ENCODE measurements at places on chromosomes 1 and 21. TPM values are rescaled to one million over a fixed set of nuclear protein-coding genes. Genes with fewer than 3 reads are reported as not detected.
A peak's percentile ranks its signal among the peaks of the same experiment; 100 is the strongest.

Gene FCN3
- total RNA-seq, result 1.2 TPM

- H3K4me1 ChIP-seq, result no peaks in the 10 kb centered on the region
- DNase-seq, result no peak
- no peaks in the 10 kb centered on the region for H3K36me3 ChIP-seq
- H3K27ac ChIP-seq, result no peak overlapping the region
Measured at GRCh38 chr1:168913711-168914463, 184.9 kb upstream of the DPT start.

DNA sequence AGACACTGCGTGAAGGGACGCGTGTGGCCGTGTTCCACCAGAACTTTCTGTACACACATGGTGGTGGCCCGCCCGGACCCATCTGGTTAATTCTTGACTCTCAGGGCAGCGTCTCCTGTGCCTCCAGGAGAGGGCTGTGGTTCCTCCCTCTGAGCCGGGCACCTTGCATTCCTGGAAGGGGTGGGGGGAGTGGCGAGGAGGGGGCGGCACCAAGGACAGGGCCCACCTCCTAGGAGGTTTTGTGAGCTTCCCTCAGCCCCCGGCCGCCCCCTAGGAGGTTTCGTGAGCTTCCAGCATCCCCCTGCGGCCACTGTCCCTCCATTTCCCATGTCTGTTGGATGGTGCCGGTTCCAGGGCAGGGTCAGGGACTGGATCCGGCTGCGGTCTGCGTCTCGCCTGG is 28.9 kb downstream of the FAAP20 start:
- H3K4me3 ChIP-seq, result no peak overlapping the region
- no peak for DNase-seq
- no peaks in the 10 kb centered on the region for H3K4me1 ChIP-seq
- H3K36me3 ChIP-seq, result peaks cover 6% of the 10 kb centered on the region

- H3K4me3 ChIP-seq, result no peak overlapping the region
- H3K4me1 ChIP-seq, result peaks cover 7% of the 10 kb centered on the region
- no peaks in the 10 kb centered on the region for H3K36me3 ChIP-seq
- peak overlapping the region; percentile 17 for H3K27ac ChIP-seq
- H3K27me3 ChIP-seq, result no peaks in the 10 kb centered on the region
Measured at GRCh38 chr21:35593000-35593502, 467.3 kb downstream of the SETD4 start.

DNA sequence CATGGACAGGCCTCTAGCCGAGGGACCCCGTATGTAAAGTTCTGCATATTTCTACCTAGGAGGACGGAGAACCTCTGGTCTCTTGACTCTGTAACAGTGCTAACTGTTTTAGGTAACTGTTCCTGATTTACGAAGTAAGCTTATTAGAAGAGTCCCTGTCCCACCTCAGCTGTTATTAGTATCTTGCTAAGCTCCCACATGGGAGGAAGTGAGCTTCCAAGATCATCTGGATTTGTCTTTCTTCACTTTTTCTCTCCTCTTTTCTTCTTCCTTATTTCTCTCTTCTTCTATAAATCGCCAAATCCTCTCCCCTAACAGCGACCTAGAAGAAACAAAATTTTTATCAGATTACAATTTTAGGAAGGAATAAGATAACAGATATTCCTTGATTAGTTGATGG is 4.4 kb downstream of the CD53 start:
- no peaks in the 10 kb centered on the region for H3K36me3 ChIP-seq
- H3K4me3 ChIP-seq, result no peak overlapping the region
- no peaks in the 10 kb centered on the region for H3K27me3 ChIP-seq
- no peak for DNase-seq

DNA sequence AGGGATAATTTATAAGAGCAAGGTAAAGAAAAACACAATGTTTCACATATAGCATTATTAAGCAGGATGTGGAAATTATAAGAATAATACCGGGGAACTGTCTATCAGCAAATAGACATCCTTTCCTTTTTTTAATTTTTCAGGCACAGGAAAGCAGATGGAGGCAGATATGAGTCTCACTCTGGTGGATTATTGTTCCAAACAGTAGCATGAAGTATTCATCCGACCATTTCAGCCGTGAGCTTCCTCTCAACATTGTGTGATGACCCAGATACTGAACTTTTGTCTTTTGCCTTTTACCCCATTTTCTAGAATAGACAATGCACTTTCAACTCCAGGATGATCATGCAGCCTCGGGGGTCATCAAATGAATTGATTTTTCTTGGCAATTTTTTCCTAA is 599.8 kb downstream of the ADGRL2 start:
- no peaks in the 10 kb centered on the region for H3K36me3 ChIP-seq
- no peaks in the 10 kb centered on the region for H3K4me1 ChIP-seq
- no peak overlapping the region for H3K27ac ChIP-seq
- H3K4me3 ChIP-seq, result no peak overlapping the region

All from HCT116 (cell line).